Stimulated activated CD8-positive, alpha-beta memory T cell treated with anti-CD3 and anti-CD28 coated beads, Interleukin-7, amount 100 ng/mL, for 48 hours (primary cell): ENCODE measurements at places on chromosomes 5 and 9.

GRCh38 chr5:65718576-65719310 lies 3.2 kb downstream of the SGTB start:
- DNase-seq = no peak

GRCh38 chr9:132716007-132716406 lies 45.7 kb downstream of the GTF3C4 start:
- no peak for DNase-seq

DNA sequence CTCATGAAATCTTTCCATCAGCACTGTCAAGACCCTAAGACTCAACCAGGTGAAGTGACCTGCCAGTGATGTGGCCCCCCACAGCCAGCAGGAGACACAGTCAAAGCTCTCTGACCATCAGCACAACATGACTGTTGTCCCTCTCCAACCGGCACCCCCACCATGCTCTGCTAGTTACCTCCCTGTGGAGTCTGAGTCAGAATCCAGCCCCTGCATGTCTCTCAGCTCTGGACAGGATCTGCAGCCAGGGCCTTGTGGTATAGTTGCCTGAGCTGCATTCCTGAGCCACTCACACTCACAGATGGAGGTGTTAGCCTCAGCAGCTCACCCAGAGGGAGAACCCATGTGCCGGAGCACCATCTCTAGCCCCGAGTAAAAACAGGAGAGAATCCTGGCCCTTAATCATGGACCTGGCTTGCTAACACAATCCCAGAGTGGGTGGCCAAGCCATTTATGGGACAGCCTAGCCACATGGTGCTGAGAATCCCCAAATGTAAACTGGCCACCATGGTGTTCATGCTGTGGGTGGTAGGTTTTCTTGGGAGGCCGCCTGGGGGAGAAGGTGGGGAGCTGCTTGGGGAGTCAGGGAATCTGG lies 237.8 kb downstream of the PAPPA start:
- no peak for DNase-seq

DNA sequence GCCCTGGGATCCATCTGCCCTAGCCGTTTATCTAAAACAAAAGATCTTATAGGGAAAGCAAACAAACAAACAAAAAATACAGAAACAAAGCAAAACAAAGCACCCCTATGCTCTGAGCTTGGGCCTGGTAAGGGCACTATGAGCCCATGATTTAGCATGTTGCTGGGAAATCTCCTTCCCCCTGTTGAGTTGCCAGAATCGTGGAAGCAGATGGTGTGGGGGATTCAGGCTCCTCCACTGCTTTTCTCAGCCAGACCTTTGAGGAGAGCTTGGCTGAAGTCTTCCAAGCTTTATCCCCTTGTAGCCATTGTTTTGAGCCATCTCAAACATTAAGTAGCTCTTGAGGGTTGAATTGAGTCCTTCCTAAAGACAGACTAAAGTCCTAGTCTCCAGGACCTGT lies 29.9 kb downstream of the TMC1 start:
- no peak for DNase-seq

DNA sequence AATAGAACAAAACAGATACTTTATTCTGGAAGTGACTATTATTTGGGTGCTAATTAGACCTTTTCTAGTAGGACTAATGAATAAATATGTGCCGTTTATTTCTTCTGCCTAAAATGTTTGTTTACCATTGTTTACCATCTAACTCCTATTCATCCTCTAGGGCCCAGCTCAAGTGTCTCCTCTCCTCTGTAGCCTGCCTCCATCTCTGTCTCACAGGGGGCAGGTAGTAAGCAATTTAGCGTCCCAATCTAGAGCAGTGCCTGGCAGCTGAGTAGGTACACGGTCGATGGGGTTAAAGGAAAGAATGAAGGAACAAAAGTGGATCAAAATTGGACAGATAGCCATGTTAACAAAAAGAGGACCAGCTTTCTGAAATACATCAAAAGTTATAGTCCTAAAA lies 230.9 kb downstream of the SLF1 start:
- DNase-seq = no peak

DNA sequence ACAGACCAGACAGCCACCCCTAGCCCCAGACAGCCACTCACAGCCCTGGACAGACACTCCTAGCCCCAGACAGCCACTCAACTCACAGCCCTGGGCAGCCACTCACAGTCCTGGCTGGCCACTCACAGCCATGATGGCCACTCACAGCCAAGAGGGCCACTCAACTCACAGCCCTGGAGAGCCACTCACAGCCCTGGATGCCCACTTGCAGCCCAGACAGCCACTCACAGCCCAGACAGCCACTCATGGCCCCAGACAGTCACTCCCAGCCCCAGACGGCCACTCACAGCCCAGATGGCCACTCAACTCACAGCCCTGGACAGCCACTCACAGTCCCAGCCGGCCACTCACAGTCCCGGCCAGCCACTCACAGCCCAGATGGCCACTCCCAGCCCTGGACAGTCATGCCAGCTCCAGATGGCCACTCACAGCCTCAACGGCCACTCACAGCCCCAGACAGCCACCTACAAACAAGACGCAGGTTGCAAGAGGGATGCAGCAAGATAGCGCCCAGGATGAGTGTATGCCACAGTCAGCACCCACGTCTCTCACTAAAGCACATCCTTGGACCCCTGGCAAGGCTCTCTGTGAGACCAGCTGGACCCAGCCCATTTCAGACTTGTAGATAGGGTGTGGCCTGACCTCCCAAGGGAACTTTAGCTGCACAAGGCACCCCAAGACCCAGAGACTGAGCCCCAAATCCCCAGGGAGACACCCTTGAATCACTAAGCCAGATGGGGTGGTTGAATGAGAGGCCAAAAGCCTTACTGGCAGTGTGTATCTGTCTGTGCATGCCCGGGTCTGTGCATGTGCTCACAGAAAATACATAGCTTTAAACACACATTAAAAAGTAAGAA lies 22.4 kb downstream of the ZDHHC11B start:
- DNase-seq = no peak

DNA sequence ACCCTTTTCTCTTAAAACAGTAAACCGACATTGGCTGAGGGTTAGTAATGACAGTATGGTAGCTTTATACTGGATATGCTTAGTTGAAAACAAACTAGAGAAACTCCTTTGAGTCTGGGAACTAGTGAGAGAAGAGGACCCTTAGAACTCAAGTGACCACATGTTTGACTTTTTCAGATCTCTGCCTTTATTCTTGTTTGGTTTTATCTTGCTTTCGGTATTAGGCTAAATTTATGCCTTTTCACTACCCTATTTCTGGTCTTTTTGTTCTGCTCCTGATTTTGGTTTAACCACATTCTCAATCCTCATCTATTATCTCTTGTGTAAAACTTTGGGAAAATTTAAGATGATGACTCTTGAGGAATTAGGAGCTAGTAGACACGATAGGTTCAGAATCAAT lies 11.0 kb downstream of the SNAPC3 start:
- no peak for DNase-seq

- no peak for DNase-seq
These were observed 297.7 kb upstream of the WWC1 start for GRCh38 chr5:167993771-167994170.

DNA sequence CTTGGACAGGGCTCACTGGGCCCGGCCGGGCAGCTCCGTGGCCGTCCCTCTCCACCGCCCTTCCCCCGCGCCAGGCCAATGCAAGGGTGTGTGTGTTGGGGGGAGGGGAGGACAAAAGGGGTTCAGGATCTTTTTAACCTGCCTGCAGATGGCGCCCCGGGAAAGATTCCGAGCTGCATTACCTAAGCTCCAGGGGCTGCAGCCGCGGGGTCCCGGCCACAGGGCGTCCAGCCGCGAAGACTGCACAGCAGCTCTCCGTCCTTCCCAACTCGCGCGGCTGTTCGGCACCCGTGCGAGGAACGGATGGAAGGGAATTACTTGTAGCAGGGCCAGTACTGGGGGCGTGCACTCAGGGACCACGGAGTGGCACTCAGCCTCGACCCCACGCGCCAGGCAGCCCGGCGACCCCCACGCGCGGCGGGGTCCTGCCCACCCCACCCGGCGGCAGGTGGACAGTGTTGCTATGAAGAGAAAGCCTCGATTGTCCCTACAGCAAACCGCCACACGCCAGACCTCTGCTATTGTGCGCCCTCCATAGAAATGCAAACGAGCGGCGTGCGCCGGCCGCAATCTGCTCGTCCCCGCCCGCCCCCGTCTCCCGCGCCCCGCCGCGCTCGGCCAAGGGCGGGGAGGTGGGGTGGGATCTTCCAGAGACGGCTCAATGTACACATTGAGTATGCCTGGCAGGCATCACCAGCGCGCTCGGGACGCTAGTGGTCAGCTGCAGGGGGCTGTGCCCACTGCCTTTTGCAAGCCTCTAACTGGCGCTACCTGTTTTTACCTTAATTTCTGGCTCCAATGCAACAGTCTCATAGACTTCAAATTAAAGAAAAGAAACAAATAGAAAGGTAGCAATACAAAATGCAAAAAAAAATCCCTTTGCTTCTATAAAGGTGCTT lies 796 bp upstream of the GADD45G start:
- no peak for DNase-seq

DNA sequence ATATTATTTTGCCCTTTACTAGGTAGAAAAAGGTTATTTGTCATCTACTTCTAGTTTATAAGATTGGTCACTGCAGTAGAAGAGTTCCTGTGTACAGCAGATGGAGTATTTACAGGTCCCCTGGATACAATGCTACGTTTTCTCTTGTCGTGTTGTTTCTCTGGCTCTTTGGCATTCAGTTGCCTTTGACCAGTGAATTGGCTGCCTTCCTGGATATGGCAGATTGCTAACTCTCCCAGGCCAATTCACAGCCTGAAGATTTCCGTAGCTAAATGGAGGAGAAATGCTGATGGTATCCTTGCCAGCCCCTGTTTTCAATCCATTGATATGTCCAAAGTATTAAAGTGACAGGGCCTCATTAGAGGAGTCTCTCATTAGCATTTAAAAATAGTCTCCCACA lies 32.5 kb upstream of the GNAQ start:
- DNase-seq = no peak

DNA sequence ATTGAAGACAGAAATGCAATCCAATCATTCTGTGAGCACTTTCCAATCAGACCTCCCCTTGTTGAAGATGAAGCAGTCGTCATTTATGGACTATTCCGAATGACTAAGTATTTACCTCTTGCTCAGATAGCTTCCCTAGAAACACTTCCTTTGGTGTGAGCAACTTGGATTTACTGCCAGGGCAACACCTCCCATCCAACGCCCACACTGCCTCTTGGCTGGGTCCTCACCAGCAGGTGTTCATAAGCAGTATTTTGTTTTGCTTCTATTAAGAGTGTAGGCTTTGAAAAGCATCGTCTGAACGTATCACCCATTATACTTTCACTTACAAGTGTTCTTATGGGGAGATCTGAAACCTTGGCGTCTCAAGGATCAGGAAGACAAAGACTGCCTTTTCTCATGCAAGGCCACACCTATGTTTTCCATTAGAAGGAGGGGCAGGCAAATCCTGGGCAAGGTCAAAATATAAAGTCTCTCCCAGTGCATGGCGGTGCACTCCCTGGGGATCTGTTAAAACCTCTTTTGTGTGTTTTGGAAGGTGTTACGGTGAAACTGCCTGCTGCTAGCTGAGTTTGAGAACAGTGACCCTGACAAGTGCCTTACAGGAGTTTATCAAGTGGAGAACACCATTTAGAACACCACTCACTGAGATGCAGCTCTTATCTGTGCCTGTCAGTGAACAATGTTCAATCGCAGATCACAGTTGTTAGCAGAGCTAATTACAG lies 10.6 kb upstream of the MARCHF3 start:
- DNase-seq = no peak

DNA sequence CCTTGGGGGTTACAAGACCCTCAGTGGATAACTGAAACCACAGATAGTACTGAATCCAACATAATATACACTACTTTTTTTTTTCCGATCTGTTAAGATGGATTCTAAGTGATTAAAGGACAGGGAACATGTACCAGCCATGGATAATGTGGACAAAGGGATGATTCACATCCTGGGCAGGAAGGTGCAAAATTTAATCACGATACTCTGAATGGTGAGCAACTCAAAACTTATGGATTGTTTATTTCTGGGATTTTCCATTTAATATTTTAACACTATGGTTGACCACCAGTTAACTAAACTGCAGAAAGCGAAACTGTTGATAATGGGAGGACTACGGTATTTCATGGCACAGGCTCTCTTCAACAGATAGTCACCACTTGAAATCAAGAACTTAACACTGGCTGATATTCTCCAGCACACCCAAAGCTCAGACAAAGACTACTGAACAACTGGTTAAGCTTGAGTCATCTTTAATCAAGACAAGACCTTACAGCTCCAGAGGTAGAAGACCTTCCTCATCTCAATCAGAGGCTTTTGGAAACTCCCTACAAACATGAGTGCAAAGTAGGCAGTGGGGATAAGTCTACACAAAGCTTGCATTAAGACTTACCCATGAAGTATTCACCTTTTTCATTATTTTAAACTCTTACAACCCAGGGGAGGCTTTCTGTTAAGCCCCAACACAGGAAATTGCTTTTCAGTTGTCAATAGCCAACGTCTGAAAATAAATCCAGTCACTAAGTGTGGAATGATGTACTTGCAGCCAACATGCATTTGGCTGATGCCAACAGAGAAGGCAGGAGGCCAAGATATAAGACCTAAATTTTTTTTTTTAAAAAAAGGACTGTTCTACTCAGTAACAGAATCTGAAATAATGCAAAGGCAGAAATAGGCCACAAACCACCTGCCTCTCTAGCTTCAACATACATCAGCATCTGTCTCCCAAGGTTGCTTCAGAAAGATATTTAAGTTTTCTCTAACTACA lies 78.7 kb downstream of the ELAVL2 start:
- no peak for DNase-seq

GRCh38 chr9:99820685-99821395 lies 845 bp upstream of the NR4A3 start:
- DNase-seq = no peak

GRCh38 chr5:94017579-94017978 lies 276.2 kb upstream of the POU5F2 start:
- no peak for DNase-seq

DNA sequence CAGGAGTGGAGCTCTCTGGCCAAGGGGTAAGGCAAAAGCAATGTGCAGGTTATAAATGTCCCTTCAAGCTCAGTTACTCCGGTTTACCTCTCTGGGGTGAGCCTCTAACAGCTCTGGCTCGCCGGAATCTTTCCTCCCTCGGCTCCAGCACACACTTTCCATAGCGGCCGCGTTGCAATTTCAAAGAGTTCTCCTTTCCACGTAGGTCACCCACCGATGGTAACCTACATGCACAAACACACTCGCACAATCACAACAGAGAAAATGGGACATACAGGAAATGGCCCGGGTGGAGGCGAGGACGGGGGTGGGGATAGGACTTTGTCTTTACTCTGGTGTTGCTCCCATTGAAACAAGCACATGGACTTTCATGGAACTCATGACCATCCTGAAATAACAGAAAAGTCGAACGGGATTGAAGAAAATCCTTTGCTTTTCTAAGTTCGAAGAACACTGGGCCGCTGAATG lies 1.2 kb downstream of the LHFPL2 start:
- DNase-seq = no peak
